Lower lobe of right lung (tissue), 2 donors: ENCODE measurements at places on chromosomes 7 and 10. TPM values are rescaled to one million over a fixed set of nuclear protein-coding genes. Genes with fewer than 3 reads are reported as not detected.

ZNF722 gene
- not detected for total RNA-seq

CNNM2 gene
- 12.1 TPM for total RNA-seq

DOCK4 gene
- total RNA-seq: 78.5 TPM

CNPY1 gene
- not detected for total RNA-seq

SPDYE2 gene
- not detected for total RNA-seq

CYP26C1 gene
- 0.27 TPM for total RNA-seq

OPN1SW gene
- not detected for total RNA-seq

SPDYE16 gene
- 0.18 TPM for total RNA-seq

ASB13 gene
- total RNA-seq: 27.6 TPM

OR2A7 gene
- total RNA-seq: 12.1 TPM

NPFFR1 gene
- total RNA-seq: 1.0 TPM

DNA sequence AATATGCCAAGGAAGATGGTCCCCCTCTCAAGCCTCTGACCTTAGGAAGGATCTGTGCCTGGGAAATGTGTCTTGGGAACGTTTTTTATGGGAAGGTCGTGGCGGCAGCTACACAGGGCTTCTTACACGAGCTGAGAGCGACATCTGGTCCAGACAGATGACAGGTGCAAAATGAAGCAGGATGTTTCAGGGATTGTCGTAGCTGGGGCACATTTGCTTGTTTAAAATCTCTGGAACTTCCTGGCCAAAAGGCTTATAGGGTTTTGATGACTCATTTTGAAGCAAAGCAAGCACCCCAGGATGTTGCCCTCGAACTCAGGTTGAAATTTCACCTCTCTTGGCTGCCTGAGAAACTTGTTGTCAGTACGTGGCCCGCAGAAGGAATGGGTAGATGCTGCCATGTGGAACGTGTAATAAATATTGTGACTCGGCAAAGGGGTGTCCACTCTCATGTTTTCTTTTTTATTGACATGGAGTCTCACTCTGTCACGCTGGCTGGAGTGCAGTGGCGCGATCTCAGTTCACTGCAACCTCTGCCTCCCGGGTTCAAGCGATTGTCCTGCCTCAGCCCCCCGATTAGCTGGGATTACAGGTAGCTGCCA is 117.5 kb downstream of the CAMK1D start:
- no peak for DNase-seq
- no peak overlapping the region for H3K4me3 ChIP-seq
- H3K36me3 ChIP-seq: no peaks in the 10 kb centered on the region
- no peaks in the 10 kb centered on the region for H3K4me1 ChIP-seq

- no peak for DNase-seq
- no peaks in the 10 kb centered on the region for H3K27me3 ChIP-seq
- H3K36me3 ChIP-seq: no peaks in the 10 kb centered on the region
- H3K27ac ChIP-seq: no peak overlapping the region
- no peaks in the 10 kb centered on the region for H3K4me1 ChIP-seq
These were observed 655.0 kb upstream of the ADARB2 start for GRCh38 chr10:2392145-2392812.

DNA sequence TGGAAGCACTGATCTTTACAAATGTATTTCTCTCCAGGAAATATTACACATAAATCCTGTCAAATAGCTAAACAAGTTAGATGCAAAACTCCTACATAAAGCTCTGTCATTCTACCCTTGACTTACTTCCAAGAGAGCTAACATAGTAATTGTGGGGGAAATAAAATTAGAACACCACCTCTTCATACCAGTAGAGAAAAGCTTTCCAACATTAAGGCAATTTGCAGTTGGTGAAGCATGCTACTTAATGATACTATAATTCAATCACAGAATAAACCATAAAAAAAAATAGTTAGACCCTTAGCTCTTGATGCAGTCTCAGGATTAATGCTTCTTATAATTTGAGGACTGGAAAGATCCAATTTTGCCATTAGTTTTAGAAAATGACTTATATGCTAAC is 35.2 kb downstream of the SEMA3A start:
- H3K4me3 ChIP-seq: no peak overlapping the region
- DNase-seq: no peak
- no peaks in the 10 kb centered on the region for H3K36me3 ChIP-seq
- no peaks in the 10 kb centered on the region for H3K4me1 ChIP-seq

DNA sequence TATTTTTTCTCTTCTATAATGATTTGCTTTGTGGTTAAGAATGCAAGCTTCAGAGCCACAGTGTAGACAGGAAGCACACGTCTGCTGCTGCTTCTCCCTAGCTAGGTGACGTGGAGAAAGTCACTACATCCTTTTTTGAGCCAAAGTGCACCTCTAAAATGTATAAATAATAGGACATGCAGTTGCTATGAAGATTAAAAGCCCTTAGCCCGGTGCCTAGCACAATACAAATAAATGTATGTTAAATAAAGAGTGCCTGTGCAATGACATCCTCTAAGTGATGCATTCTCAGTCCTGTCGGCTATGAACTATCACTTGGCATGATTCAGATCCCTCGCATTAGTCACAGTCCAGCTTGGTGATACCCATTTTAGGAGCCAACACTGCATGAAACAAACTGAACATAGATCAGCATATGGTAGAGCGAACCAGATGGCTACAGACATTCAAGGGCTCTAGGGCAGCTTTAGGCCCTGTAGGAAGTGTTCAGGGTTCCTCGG is 4.8 kb upstream of the TRDMT1 start:
- DNase-seq: no peak
- H3K27me3 ChIP-seq: no peaks in the 10 kb centered on the region
- no peaks in the 10 kb centered on the region for H3K36me3 ChIP-seq
- H3K4me1 ChIP-seq: peaks cover 5% of the 10 kb centered on the region
- H3K4me3 ChIP-seq: no peak overlapping the region

GRCh38 chr7:104174798-104175197 is 33.0 kb downstream of the ORC5 start:
- no peaks in the 10 kb centered on the region for H3K4me1 ChIP-seq
- no peaks in the 10 kb centered on the region for H3K27me3 ChIP-seq
- DNase-seq: no peak
- no peak overlapping the region for H3K4me3 ChIP-seq
- H3K36me3 ChIP-seq: peaks cover 3% of the 10 kb centered on the region

GRCh38 chr7:25259487-25260243 is 31.4 kb upstream of the NPVF start:
- peak; percentile 49 for DNase-seq
- no peaks in the 10 kb centered on the region for H3K27me3 ChIP-seq
- peaks cover 18% of the 10 kb centered on the region for H3K4me1 ChIP-seq
- no peak overlapping the region for H3K27ac ChIP-seq

DNA sequence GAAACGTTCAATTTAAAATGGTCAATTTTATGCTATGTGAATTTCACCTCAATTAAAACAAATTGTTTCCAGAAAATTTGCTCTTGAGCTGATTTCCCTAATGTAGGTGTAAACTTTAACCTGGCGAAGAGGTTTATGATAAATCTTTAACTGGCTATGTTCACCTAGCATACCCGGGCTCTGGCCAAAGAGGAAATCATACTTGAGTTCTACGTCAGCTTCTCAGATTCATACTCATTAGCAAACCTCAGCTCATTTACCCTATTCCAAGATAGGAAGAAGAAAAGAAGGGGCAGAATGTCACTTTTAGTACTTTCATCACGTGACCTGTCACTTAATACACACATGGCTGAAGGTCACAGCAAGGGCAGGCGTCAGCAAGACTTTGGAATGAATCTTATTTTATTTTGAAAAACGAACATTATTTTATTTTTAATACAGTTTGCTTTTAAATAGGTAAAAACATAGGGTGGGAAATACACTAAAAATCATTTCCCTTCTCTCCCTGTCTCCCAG is 97.0 kb downstream of the ABLIM1 start:
- H3K27ac ChIP-seq: no peak overlapping the region
- peaks cover 2% of the 10 kb centered on the region for H3K4me1 ChIP-seq
- no peak for DNase-seq
- no peak overlapping the region for H3K4me3 ChIP-seq
- H3K36me3 ChIP-seq: no peaks in the 10 kb centered on the region
- H3K27me3 ChIP-seq: no peaks in the 10 kb centered on the region

- no peaks in the 10 kb centered on the region for H3K36me3 ChIP-seq
- no peak overlapping the region for H3K27ac ChIP-seq
- no peaks in the 10 kb centered on the region for H3K4me1 ChIP-seq
These were observed 190.8 kb upstream of the AGK start for GRCh38 chr7:141360416-141360760.

- no peaks in the 10 kb centered on the region for H3K4me1 ChIP-seq
- no peaks in the 10 kb centered on the region for H3K36me3 ChIP-seq
- no peak overlapping the region for H3K27ac ChIP-seq
- no peaks in the 10 kb centered on the region for H3K27me3 ChIP-seq
- no peak for DNase-seq
These were observed 67.2 kb upstream of the POT1 start for GRCh38 chr7:124996778-124997177.

DNA sequence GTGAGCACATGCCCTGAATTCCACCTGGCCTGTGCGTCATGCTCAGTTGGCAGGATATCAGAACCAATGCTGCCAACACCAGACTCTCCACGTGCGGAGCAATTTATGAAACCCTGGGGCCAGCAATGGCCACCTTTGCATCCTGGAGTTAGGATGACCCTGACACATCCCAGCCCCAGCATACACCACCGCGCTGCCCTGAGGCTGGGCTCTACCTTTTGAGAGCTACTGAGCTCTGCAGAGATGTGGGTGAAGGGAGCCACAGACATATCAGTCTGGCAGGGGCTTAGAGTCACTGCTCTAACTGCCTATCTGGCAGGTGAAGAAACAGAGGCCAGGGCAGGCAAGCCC is 41.9 kb downstream of the SYPL1 start:
- no peak overlapping the region for H3K27ac ChIP-seq
- peaks cover 46% of the 10 kb centered on the region for H3K4me1 ChIP-seq
- no peaks in the 10 kb centered on the region for H3K27me3 ChIP-seq
- no peaks in the 10 kb centered on the region for H3K36me3 ChIP-seq
- H3K4me3 ChIP-seq: no peak overlapping the region

- no peak for DNase-seq
- H3K4me3 ChIP-seq: no peak overlapping the region
- no peak overlapping the region for H3K27ac ChIP-seq
These were observed 4.9 kb upstream of the ADCY1 start for GRCh38 chr7:45569290-45569685.

GRCh38 chr10:102917314-102917961 is 656 bp upstream of the CNNM2 start:
- H3K27me3 ChIP-seq: peaks cover 4% of the 10 kb centered on the region
- peak; percentile 90 for DNase-seq
- peak overlapping the region; percentile 98 for H3K4me3 ChIP-seq
- H3K36me3 ChIP-seq: no peaks in the 10 kb centered on the region
- H3K4me1 ChIP-seq: peaks cover 38% of the 10 kb centered on the region

- H3K27ac ChIP-seq: no peak overlapping the region
- no peak for DNase-seq
- H3K27me3 ChIP-seq: no peaks in the 10 kb centered on the region
- H3K36me3 ChIP-seq: no peaks in the 10 kb centered on the region
- no peak overlapping the region for H3K4me3 ChIP-seq
These were observed 80.0 kb upstream of the DDC start for GRCh38 chr7:50645186-50645585.

DNA sequence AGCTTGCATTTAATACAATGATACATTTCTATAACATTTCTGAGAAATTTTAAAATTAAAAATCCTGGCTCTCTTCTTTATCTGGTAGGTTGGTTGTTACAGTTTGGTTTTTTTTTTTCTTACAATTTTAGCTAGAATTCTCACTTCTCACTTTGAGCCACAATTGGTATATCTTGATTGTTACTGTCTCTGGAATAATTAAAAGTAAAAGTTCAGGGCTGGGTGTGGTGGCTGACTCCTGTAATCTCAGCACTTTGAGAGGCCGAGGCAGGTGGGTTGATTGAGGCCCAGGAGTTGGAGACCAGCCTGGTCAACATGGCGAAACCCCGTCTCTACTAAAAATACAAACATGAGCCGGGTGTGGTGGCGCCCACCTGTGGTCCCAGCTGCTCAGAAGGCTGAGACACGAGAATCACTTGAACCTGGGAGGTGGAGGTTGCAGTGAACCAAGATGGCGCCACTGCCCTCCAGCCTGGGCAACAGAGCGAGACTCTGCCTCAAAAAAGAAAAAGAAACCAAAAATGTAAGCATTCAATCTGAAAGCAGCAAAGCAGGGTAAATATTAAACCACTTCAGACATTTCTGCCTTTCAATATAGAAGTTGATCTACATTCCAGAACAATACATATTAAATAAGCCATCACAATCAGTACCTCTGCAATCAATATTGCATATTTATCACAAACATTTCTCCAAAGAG is 88.6 kb upstream of the PFKP start:
- H3K36me3 ChIP-seq: no peaks in the 10 kb centered on the region
- peaks cover 6% of the 10 kb centered on the region for H3K4me1 ChIP-seq
- no peak for DNase-seq
- no peaks in the 10 kb centered on the region for H3K27me3 ChIP-seq
- no peak overlapping the region for H3K4me3 ChIP-seq
- no peak overlapping the region for H3K27ac ChIP-seq

- H3K27me3 ChIP-seq: no peaks in the 10 kb centered on the region
- H3K4me1 ChIP-seq: no peaks in the 10 kb centered on the region
- H3K4me3 ChIP-seq: no peak overlapping the region
- H3K27ac ChIP-seq: no peak overlapping the region
- DNase-seq: no peak
- H3K36me3 ChIP-seq: no peaks in the 10 kb centered on the region
These were observed 13.9 kb upstream of the FAM20C start for GRCh38 chr7:178444-178843.

DNA sequence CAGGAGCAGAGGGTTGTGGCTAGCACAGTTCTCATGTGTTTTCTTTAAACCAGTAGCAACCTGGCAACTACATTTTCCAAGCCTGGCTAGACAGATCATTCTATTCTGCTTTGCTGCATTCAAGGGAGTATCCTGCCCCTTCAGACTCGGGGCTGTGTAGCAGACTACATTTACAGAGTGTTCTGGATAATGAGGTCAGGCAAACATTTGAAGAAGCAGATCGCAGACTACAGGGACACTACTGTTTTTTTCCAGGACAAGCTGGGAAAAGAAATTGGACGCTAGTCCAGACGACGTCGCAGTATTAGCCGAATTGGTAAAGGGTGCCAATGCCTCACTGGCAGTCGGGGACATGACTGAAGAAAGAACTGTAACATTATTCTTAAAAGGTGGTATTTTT is 61.0 kb upstream of the PAPSS2 start:
- H3K4me3 ChIP-seq: no peak overlapping the region
- no peaks in the 10 kb centered on the region for H3K36me3 ChIP-seq
- no peak overlapping the region for H3K27ac ChIP-seq
- no peak for DNase-seq
- H3K4me1 ChIP-seq: peaks cover 17% of the 10 kb centered on the region
- H3K27me3 ChIP-seq: no peaks in the 10 kb centered on the region

- no peak for DNase-seq
- H3K36me3 ChIP-seq: no peaks in the 10 kb centered on the region
- H3K4me3 ChIP-seq: no peak overlapping the region
- no peaks in the 10 kb centered on the region for H3K27me3 ChIP-seq
- no peak overlapping the region for H3K27ac ChIP-seq
These were observed 107.3 kb downstream of the AHR start for GRCh38 chr7:17405786-17406185.

GRCh38 chr7:79552463-79552862 is 99.0 kb upstream of the MAGI2 start:
- no peaks in the 10 kb centered on the region for H3K27me3 ChIP-seq
- H3K4me3 ChIP-seq: no peak overlapping the region
- no peak overlapping the region for H3K27ac ChIP-seq
- no peaks in the 10 kb centered on the region for H3K4me1 ChIP-seq
- H3K36me3 ChIP-seq: no peaks in the 10 kb centered on the region

- no peak overlapping the region for H3K27ac ChIP-seq
- H3K27me3 ChIP-seq: no peaks in the 10 kb centered on the region
- H3K4me3 ChIP-seq: no peak overlapping the region
- no peak for DNase-seq
These were observed 10.6 kb downstream of the OR2F1 start for GRCh38 chr7:143965280-143965679.
